ENCODE measurements at places on chromosomes 1 and 21. TPM values are rescaled to one million over a fixed set of nuclear protein-coding genes. Genes with fewer than 3 reads are reported as not detected.

DNA sequence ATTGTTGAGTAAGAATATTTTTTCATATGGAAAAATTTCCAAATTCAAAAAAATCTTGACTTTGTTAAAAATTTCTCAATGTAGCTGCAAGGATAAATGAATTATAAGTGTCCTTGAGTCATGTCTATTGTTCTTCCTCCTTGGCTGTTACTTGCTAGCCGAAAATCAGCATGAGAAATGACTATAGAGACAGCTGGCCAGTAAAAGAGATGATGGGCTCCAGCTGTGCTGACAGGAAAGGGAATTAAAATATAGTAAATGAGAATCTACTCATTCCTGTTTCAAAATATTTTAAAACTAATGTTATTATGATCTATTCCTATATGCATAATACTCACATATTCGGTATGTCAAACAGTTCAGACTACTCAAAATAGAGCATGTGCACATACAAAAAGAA is 1292.6 kb downstream of the BRINP3 start:
- ATAC-seq: no peak

- no peak for ATAC-seq
Measured at GRCh38 chr1:54485416-54485815, 62.6 kb upstream of the ACOT11 start.

- ATAC-seq: no peak
Measured at GRCh38 chr1:74474585-74474984, 37.8 kb downstream of the LRRC53 start.

DNA sequence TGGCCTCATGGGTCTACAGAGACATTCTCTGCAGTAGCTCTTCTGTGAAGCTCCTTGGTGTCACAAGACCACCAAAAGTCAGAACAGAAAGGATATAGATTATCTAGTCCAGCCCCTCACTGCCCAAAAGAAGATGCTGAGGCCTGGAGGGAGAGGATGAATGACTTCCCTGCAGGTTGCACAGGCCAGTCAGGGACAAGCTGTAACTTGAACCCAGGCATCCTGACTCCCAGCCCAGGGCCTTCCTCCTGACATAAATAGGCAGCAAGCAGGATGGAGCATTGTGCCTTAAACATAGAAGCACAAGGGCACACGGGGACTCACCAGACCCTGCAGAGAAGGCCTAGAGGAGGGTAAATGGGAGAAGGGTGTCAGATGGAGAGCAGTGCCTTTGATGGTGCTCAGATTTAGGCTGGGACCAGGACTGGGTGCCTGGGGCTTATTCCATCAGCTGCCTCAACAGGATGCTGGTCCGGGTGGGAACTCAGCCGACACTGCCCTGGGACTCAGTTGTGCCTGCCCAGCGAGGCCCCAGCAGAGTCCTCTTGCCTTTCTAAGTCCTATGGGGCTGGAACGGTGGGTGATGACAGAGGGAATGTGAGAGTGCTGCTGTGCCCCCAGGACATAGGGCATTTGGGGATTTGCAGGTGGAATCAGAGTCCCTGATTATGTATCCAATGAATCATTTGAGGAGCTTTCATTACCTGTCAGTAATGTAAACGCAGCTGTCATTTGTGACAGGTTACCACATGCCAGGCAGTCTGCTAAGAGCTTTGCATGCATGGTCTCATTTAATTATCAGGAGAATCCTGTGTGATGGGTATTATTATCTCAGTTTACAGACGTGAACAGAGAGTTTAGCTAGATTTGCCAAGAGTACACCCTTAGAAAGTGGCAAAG is 13.2 kb downstream of the S100A7A start:
- ATAC-seq: no peak

C1orf87 gene
- total RNA-seq: not detected

ZBTB8A gene
- total RNA-seq: 0.26 TPM

IL24 gene
- total RNA-seq: 0.15 TPM

ZNF691 gene
- 7.3 TPM for total RNA-seq

Data from activated T-helper 17 cell treated with anti-CD3 and anti-CD28 coated beads, Interleukin-2, amount 50 U/mL, for 72 hours (primary cell).